ENCODE measurements at places on chromosomes 6 and 20. TPM values are rescaled to one million over a fixed set of nuclear protein-coding genes. Genes with fewer than 3 reads are reported as not detected.

GRCh38 chr20:41316602-41317545 lies 657 bp downstream of the ZHX3 start:
- H3K36me3 ChIP-seq = no peaks in the 10 kb centered on the region
- DNase-seq = peak; percentile 80
- H3K27me3 ChIP-seq = no peaks in the 10 kb centered on the region

The PBOV1 gene
- not detected for total RNA-seq

DNA sequence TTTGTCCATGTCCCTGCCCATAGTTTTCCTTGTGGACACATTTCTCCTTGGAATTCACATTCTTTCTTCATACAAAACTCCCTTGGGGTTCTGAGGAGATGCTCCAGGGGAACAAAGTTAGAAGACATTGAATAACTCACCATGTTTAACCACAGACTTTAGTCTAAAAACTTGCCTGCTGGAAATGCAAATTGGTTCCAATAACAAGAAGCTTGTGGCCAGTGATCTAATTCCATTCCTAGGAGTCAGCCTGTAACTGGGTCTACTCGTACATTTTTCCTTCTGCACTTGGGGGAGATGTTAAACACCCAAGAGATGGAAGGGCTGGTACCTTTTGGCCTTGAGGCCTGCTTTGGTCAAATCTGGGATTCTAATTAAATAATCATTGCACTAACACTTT lies 60.2 kb downstream of the SCML4 start:
- no peak overlapping the region for H3K27ac ChIP-seq
- no peaks in the 10 kb centered on the region for H3K27me3 ChIP-seq
- H3K4me1 ChIP-seq = no peaks in the 10 kb centered on the region
- no peak overlapping the region for H3K4me3 ChIP-seq

The TNXB gene
- 88.2 TPM for total RNA-seq

The GPX5 gene
- total RNA-seq = not detected

The HSPA12B gene
- 18.9 TPM for total RNA-seq

DNA sequence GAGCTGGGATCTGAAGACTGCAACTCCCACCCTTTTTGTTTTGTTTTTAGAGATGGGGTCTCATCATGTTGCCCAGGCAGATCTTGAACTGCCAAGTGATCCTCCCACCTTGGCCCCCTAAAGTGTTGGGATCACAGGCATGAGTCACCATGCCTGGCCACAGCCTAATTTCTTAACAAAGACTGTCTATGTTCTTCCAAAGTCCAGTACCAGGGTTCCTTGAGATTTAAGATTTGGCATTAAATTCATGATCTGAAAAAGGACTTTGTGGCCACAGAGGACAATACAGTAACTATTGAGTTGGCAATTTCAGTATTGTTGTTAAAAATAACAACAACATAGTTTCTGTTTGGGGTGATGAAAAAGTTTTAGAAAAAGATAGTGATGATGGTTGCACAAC lies 28.7 kb upstream of the BEND3 start:
- no peak overlapping the region for H3K27ac ChIP-seq
- DNase-seq = no peak
- no peaks in the 10 kb centered on the region for H3K36me3 ChIP-seq
- H3K4me1 ChIP-seq = no peaks in the 10 kb centered on the region
- H3K27me3 ChIP-seq = no peaks in the 10 kb centered on the region

Data from kidney (tissue), 22 donors.